Thoracic aorta (tissue), 2 donors: ENCODE measurements at places on chromosomes 2 and 18.

GRCh38 chr18:74728586-74728985, 130.9 kb downstream of the ZNF407 start:
- DNase-seq, result no peak

GRCh38 chr18:36706134-36706881, 122.5 kb downstream of the TPGS2 start:
- DNase-seq, result no peak

- no peak for DNase-seq
Measured at GRCh38 chr2:85981579-85982247, 92.9 kb upstream of the ST3GAL5 start.

DNA sequence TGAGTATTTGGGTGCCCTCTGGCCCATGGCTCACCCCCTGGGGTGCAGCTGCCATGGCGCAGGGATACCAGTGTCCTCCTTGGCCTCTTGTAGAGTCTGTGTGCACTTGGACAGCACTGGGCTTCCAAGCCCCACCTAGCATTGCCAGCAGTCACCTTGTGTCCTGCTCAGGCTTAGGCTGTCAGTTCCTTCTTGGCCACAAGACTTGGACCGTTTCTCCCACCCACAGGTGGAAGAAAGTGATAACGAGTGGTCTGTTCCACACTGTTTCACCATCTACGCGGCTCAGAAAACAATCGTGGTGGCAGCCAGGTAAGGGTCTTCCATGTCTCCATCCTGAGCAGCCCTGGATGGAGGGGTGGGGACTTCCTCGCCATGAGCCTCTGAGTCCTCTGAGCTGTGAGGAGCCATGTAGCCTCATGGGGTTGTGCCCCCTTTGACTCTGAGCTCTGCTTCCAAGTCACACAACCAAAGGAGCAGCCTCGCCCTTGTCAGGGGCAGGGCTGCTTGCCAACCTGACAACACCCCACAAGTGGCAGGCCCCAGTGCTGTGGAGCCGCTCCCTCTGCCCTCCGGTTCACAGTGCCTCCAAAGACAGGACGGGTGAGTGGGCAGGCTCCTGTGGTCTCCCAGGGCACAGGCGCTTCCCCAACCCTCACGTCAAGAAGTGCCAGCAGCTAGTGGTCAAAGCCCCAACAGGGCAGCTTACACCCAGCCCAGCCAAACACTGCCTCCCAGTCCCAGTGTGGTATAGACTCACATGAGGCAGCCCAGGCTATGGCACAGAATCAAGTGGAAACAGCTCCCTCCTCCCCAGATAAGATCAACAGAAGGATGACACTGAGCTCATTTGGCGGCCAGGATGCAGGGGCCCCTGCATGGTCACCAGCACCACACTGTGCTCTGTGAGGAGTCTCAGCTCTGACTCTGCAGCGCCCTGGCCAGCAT, 18.4 kb downstream of the STK25 start:
- DNase-seq, result no peak

DNA sequence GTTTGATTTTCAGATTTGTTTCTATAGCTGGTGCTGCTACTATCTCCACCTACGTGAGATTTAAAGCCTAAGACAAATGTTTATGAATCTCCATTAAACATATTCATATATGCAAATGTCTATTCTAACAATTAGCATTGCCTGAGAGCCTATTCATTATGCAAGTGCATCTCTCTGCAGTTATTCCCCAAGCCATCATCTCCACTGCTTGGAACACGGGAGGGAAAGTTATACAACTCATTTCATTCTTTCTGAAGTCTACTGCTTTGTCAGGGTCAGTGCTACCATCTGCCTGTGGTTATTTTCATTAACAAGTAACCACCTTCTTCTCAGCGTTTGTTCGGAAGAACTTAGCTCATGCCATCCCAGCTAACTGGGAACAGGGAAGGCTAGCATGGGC, 188.8 kb upstream of the REV1 start:
- no peak for DNase-seq

- no peak for DNase-seq
Measured at GRCh38 chr2:5175231-5175630, 517.0 kb upstream of the SOX11 start.

DNA sequence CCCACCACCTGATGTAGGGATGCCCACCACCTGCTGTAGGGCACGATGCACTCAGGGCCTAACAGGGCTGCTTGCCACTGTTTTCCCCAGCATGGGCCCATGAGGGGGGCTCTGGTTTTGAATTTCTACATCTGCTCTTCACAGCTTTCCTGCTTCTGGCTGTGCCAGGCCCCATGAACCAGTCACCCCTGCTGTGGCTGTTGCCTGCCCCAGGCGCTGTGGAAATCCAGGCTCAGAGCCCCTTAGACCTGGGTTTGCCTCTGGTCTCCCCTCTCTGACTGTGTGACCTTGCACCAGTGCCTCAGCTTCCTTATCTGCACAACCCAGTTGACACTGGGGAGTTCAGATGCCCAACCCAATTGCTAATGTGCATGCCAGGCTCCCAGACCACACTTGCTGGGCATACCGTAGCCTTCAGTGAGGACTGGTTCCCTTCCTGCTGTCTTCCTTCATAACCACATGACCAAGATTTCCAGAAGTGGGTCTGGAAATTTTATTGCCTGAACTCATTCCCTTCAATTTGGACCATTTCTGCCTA, 6.0 kb upstream of the MLPH start:
- DNase-seq, result no peak

GRCh38 chr18:63788447-63789096, 13.4 kb downstream of the SERPINB7 start:
- DNase-seq, result no peak

GRCh38 chr2:211258646-211259335, 702.4 kb downstream of the CPS1 start:
- DNase-seq, result no peak

GRCh38 chr2:26976237-26976636, 5.8 kb downstream of the MAPRE3 start:
- DNase-seq, result no peak

DNA sequence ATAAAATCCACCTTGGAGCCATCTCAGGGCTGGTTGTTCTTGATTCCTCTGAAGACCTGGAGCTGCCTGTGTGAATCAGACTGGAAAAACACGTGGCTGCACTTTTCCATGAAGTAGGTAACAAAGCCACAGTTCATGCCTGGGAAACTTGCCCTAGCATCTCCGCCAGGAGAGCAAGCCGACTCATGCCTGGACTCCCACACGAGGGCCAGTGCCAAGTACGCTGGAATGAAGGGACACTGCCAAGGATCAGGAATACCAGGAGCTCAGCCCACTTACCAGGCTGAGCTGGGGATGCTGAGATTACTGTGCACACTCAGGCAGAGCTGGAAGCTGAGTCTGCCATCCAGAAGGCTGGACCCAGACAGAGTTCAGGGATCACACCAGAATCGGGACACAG, 10.9 kb upstream of the FHL2 start:
- peak; percentile 77 for DNase-seq

DNA sequence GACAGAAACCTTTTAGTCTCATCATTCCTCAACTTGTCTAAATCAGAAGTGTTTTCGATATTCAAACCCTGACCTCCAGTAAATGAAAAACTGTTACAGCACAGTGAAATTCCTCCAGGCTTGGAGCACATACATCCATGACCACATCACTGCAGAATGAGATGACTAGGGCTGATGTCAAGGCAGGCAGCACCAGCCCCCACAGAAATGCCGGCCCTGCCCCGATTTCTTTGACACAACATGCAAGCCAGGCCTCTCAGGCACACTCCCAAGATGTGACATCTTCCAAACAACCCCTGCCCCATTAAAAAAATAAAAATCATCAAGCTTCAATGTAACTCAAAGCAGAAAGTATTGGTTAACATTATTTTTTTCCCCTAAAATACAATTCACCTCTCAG, 103.3 kb downstream of the CTAGE1 start:
- DNase-seq, result no peak

- no peak for DNase-seq
Measured at GRCh38 chr2:174632841-174633622, 35.4 kb upstream of the WIPF1 start.

GRCh38 chr2:236717729-236718128, 148.1 kb downstream of the ACKR3 start:
- DNase-seq, result no peak

DNA sequence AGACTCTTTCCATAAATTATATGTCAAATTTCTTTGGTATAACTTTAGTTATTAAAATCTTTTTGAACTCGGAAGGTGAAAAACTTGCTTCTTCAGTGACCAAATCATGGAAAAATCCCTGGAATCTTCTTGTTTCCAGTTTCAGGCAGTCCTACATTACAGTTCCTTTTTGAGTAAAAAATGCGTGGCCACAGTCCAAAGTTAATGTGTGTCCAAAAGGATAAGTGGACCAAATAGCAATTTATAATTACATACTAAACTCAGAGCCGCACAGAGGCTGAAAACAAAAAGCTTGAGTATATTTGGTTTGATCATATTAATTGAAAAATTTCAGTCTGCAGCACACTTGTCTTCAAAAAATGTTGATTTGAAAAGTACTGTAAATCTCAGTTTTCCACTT, 28.4 kb upstream of the DYNC2LI1 start:
- no peak for DNase-seq

DNA sequence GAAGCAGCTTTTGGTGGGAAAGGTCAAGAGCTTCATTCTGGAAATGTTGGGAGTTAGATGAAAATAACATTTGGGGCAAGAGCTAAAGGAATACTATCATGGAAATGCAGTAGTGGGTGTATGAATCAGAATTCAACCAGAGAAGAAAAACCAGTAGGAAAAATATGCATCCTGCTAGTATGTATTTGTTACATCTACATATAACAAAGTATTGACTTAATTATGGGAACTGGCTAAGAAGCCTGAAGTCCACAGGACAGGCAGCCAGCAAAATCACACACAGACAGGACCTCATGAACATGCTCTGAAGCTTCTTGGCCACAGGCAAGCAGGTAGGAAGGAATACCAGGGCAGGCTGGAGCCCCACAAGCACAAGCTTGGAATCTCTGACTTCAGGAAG, 185.8 kb downstream of the FBXO15 start:
- DNase-seq, result no peak

DNA sequence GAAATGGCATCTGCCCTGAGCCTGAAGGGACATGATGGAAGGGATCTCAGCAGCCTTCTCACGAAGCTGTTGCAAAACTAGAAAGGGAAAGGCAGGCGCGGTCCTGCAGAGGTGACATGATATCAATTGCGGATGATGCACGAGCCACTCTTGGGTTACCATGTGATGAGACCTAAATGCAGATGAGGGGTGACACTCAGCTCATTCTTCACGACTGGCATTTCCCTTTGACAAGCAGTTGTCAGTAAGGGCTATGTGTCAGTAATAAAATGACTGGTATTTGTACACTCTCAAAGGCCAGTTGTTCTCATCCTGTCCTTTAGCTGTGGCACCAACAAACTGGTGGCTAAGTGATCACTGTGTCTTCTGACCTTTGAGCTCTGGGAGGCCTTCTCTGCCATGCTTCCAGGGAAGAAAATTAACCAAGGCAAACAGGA, 273.6 kb downstream of the ETAA1 start:
- no peak for DNase-seq

- no peak for DNase-seq
Measured at GRCh38 chr2:239688122-239688681, 287.4 kb upstream of the HDAC4 start.

GRCh38 chr2:180015951-180016709, 9.0 kb upstream of the CWC22 start:
- DNase-seq, result no peak

GRCh38 chr2:203621981-203622515, 84.4 kb upstream of the CD28 start:
- DNase-seq, result no peak

DNA sequence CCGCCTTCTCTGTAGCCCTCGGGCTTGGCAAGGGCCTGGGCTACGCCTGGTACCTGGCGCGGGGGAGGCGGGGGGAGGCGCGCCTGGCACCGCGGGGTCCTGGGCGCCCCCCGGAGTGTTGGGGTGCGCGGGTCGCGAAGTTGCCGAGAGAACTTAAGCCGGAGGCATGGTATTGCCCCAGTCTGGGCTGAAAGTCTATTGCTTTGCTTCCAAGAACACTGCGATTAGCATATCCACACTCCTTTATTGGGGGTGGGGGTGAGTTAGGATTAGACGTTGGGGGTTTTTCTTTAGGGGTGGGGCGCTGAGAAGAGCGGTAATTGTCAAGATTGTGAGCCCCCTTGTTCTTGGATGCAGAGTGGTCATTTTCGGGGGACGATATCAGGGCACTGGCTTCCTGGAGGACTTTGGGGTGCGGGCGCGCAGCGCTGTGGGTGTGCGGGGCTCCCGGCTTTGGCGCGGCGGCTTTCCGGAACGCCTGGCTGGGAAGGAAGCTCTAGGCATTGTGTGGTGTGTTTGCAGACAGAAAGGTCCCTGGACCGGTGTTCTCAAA, 798 bp downstream of the TANC1 start:
- no peak for DNase-seq

GRCh38 chr2:55073000-55073983, 23.0 kb upstream of the RTN4 start:
- DNase-seq, result no peak

GRCh38 chr2:98759827-98760625, 29.1 kb upstream of the MGAT4A start:
- DNase-seq, result no peak

GRCh38 chr18:12015416-12016062, 34.2 kb downstream of the IMPA2 start:
- no peak for DNase-seq

GRCh38 chr18:58009166-58009565, 34.9 kb upstream of the NEDD4L start:
- DNase-seq, result no peak
